KBM-7 (cell line): ENCODE measurements at places on chromosomes 7 and 10.
A peak's percentile ranks its signal among the peaks of the same experiment; 100 is the strongest.

- no peak for DNase-seq
Observed at GRCh38 chr7:32533276-32534029, 38.2 kb downstream of the AVL9 start.

- no peak for DNase-seq
Observed at GRCh38 chr7:155316427-155317113, 18.9 kb downstream of the INSIG1 start.

DNA sequence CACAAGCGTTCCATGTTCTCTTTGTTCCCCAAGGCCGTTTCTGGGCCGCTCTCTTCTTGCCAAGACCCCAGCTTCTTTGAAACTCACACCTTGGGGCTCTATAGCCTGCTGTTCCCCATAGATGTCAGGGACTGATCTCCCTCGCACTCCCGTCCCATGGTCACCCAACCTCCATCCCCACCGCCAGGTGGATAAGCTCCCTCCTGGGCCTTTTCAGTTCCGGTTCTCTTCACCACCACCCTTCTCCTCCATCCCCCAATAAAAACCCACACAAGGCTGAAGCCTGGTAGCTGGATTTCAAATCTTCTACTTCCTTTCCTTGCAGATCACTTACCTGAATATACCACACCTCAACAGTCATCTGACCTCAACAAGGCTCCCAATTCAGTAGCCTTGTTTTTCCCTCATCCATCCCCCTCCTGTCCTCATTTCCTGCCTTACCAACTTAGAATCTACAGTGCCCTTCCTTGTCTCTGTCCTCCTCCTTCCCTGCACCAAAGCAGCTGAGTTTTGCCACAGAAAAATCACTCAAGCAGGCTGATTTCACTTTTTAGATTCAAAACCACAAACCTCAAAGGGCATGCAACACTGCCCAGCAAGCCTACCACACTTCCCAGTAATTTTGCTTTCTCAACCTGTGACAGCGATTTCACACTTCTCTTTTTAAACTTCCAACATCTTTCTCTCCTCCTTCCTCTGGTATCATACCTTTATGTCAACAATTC, 7.7 kb downstream of the SLC37A3 start:
- DNase-seq = peak; percentile 88

DNA sequence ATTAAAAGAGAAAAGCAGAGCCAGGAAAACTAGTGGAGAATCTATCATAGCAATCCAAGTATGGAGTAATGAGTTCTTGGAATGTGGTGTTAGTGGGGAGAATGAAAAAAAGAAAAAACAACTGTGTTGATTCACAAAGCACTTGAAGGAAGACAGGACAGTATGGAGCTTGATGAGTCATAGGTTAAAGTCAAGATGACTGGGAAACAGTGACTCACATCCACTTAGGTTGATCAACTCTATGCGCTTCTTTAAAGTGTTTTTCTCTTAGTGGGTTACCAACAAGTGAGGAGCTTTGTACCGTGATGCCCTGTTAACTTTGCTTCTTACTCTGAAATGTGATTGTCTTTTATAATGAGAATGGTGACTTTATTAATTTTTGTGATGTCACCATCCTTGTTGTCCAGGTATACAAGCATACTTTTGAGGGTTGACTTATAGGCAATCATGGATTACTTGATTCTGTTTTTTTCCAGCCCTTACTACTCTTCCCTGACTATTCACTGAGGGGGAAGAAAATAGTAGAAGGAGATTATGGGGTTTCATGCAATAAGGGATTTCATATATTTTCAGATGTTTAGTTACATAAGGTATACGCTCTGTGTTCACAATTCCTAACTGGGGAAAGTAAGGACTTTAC, 32.1 kb upstream of the MDFIC start:
- peak; percentile 28 for DNase-seq

DNA sequence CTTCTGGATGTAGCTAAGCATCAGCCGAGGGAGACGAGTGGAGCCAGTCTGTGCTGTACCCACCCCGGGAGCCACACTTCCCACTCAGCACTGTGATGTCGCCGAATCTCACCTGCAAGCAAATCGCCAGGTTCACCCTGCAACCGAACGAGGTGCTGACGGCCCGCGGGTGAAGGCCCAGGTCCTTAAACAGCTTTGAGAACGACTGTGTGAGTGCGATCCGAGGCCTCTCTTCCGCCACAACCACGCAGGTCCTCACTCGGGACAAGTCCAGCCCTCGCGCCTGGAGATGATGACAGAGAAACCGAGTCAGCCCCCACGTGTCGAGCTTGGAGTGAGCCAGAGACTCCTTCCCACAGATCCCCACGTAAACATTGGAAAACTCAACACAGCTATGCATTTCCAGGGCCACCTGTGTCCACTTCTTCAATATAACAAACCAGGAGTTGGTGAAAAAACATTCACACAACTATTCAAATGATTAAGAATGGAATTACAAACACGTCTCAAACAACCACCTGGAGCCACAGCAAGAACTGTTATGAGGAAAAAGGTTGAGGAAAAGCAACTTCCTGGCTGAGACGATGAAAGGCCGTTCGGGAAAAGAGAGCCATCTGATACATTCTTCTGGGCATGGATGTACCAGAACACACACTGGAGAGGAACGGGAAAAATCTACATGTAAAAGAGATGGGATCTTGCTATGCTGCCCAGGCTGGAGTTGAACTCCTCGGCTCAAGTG, 191.8 kb downstream of the ZMYND11 start:
- no peak for DNase-seq

- no peak for DNase-seq
Observed at GRCh38 chr7:138346975-138347374, 113.1 kb upstream of the TRIM24 start.

- DNase-seq = no peak
Observed at GRCh38 chr10:114708717-114709335, 50.8 kb upstream of the ABLIM1 start.

- no peak for DNase-seq
Observed at GRCh38 chr7:86978808-86979506, 80.5 kb downstream of the ELAPOR2 start.

DNA sequence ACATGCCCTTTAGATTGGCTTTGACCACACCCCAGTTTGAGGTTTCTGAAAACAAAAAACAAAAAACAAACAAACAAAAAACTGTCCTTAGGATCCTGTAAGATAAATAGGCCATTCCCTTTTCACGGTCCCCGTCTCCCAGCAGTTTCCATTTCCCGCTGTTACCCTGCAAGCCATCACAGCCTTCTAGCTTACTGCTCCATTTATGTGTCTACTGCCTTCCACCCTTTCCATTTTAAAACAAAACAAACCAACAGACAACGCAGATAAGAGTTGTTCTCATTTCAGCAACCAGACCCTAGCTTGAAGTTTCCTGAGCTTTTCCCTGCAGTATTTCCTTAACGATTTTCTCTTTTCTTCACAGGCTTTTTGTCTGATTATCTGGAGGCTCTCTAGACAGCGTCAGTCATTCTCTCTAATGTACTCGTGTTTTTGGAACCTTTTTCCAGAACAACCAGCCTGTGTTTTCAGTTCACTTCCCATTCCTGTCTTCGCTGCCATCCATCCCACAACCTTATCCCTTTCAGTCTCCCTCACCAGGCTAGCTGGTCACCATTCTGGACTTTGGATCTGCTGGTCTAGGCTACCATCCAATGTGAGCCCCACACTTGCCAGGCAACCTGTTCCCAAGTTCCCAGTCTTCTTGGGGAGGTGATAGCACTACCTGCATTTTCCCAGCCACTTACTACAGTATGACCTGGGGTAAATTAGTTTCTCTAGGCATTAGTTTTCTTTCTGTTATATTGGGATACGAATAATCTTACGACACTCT, 317.3 kb upstream of the FZD1 start:
- no peak for DNase-seq

- DNase-seq = no peak
Observed at GRCh38 chr10:96208271-96208670, 63.1 kb downstream of the BLNK start.

DNA sequence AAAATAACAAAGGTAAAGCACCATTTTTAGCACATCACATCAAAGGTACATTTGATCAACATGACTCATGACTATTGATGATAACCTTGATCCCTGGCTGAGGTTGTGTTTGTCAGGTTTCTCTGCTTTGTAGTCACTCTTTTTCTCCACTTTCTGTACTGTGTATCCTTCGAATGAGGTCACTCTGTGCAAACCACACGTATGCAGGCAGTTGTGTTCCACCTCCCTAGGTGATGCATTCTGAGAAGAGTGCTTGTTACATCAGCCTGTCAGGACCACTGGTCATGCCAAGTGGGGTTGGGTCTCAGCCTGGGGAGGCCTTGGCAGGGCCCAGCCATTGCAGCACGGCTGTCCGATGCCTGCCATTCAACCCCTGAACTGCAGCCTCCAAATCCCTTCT, 62.8 kb upstream of the GJD4 start:
- DNase-seq = no peak

DNA sequence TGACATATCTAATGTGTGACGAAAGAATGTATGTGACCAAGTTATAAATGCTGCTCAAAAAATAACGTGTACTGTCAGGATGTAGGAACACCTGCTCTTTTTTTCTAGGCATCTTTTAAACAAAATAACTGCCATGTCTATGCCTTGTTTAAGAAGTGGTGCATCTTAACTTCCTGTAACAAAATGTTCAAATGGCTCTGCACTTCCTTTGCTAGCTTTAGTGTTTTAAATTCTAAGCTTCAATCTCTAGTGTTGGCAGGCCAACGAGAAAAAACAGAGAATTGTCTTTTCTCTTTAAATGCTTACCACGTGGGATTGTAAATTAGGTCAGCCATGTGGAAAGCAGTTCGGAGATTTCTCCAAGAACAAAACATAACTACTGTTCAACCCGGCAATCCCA, 14.6 kb upstream of the PDSS1 start:
- no peak for DNase-seq

DNA sequence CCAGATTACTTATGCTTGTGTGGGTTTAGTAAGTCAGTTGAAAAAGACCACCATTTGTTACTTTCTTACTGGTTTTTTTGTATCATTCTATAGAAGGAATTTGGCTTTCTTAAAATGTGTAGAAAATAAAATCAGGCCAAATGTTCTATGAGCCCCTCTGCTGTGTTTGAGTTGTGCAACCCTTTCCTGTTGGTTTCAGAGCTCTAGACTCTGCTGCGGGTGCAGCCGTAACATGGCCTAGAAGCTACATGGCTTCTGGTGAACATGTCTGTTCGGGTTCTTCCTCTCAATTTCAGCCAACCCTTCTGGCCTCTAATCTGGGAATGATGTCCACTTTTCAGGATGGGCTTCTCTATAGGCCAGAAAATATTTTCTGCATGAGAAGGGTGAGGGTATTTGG, 56.6 kb upstream of the RAB18 start:
- peak; percentile 42 for DNase-seq

GRCh38 chr7:28406192-28406591, 6.1 kb upstream of the CREB5 start:
- DNase-seq = no peak

GRCh38 chr10:22618078-22618785, 96.1 kb downstream of the PIP4K2A start:
- DNase-seq = no peak

GRCh38 chr7:89584896-89585295, 569.4 kb upstream of the STEAP1 start:
- no peak for DNase-seq

GRCh38 chr7:18357691-18358090, 137.9 kb upstream of the HDAC9 start:
- DNase-seq = peak; percentile 7
